ENCODE measurements at places on chromosomes 11 and 22.
A peak's percentile ranks its signal among the peaks of the same experiment; 100 is the strongest.

- no peak for DNase-seq
Observed at GRCh38 chr11:85893395-85893794, 38.2 kb downstream of the CCDC83 start.

- DNase-seq = no peak
Observed at GRCh38 chr22:18075101-18075719, 2.6 kb upstream of the PEX26 start.

DNA sequence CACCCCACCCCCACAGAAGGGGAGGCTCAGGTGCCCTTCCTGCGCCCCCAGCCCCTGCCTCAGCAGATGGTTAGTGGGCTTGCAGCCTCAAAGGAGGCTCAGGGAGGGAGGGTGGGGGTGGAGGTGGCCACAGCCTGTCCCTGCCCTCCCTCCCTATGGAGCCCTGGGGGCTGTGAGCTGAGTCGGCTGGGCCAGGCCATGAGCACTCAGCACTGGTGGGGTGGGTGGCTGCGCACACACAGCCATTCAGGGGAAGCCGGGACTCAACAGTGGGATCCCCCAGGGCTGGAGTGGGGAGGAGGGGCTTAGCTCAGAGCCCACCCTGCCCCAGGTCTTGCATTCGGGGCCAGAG is 50.2 kb downstream of the FLRT1 start:
- DNase-seq = no peak

DNA sequence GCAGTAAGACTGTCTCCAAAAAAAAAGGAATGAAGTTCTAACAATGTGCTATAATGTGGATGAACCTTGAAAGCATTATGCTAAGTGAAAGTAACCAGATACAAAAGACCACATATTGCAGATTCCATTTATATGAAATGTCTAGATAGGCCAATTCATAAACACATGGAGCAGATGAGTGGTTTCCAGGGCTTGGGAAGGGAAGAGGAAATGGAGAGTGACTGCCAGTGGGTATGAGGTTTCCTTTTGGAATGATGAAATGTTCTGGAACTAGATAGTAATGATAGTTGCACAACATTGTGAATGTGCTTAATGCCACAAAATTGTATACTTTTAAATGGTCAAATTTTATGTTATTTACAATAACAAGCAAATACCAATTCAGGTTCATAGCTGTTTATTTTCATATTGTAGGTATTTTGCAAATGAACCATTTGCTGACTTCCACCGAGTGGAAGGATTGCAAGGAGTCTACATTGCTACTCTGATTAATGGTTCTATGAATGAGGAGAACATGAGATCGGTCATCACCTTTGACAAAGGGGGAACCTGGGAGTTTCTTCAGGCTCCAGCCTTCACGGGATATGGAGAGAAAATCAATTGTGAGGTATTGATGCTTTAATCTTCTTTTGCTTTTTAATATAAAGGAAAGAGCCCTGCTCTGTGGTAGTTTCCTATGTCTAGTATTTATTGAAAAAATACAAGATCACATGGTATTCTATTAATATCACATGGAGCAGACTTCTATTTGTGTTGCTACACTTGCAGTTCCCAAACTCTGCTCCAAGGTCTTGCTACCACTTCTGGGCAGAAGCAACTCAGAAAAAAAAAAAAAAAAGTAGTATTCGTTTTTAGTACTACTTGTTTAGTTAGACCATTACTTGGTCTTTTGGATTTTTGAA is 67.7 kb upstream of the SORL1-AS1 start:
- DNase-seq = no peak

- DNase-seq = no peak
Observed at GRCh38 chr11:12285811-12286222, 91.6 kb upstream of the PARVA start.

- DNase-seq = no peak
Observed at GRCh38 chr11:130211144-130211543, 51.6 kb downstream of the ST14 start.

DNA sequence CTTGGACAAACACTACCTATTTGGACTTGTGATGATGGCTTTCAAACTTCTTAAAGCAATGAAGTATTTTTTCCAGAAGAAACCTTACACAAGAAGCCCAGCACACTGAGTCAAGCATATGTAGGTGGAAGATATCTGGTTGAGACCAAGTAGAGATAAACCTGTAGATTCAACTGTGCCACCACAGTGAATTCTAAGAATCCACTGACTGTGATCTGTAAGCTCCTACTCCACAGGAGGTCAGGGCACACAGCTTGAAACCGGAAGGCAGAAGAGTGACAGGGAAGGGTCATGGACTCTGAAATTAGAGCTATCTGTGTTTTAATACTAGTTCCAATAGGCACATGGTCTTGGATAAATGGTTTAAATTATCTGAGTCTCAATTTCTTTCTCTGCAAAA is 404.5 kb downstream of the ETS1 start:
- no peak for DNase-seq

DNA sequence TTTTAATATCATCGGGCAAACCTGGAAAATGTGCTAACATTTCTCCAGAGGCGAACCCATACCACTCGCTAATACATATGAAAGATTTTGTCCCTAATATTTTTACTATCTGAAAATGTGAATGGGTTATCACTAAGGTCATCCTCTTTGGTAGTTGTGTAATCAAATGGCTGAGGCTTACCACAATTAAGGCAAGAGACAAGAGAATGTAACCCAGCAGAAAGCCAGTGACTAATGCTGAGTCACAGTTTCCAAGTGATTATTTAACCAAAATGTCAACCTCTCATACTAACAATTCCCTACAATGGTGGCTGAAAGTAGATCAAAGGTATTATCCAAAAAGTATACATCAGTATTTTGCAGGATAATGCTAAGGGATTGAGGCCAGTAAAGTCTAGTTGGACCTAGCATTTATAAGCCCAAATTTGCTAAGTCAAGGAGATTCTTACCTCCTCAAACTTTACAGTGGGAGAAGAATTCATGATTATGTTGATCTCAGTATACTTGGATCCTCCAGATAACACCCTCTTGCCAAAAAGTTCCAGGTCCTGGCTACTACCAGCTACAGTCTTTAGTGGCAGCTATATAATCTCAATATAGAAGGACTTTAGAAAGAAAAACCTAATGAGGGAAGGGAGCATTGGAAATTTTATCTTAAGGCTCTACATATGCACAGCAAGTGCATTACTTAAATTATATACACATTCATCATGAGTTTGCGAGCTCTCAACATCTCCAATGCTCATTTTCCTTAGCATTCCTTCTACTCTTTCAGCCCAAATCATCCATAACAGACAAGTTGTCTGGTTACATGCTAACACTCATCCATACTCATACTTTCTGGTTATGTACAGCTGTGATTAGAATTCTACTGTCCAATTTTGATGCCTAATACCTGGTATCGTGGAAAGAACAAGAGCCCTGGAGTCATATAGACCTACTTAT is 25.4 kb downstream of the SIK3 start:
- no peak for DNase-seq

- DNase-seq = no peak
Observed at GRCh38 chr11:131766637-131767036, 396.2 kb downstream of the NTM start.

- DNase-seq = no peak
Observed at GRCh38 chr11:36456156-36456555, 53.9 kb downstream of the TRAF6 start.

GRCh38 chr22:50513175-50513574 is 5.2 kb downstream of the NCAPH2 start:
- no peak for DNase-seq

DNA sequence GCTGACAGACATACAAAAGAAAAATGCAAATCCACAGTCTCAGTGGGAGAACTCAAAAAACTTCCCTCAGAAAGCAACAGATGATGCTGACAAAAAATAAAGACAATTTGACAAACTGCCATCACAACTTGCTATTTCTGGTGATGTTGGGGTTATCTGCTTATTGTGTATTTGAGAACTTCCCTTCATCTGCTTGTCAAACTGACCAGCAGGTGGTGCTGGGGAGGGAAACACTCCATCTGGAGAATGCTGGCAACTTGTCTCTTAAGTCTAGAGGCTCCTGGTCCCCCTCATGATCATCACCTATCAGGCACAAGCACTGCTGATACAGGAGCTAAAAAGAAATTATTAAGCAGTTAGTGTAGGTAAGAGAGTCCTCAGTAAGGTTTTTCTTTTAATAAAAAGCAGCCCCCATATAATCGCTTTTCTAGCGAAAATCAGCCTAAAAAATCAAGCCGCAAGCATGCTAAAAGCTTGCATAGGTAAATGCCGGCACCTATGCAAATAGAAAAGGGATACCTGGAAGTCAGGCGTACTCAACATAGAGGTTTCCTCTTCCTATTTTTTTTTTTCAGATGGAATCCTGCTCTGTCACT is 9.8 kb upstream of the FAM111B start:
- peak; percentile 2 for DNase-seq

- no peak for DNase-seq
Observed at GRCh38 chr11:32489464-32489863, 54.1 kb upstream of the WT1 start.

GRCh38 chr22:32576553-32577253 is 102.1 kb downstream of the FBXO7 start:
- DNase-seq = peak; percentile 14
